NCI-H1436 treated with DMSO at 0.1 percent for 48 hours (cell line): ENCODE measurements at places on chromosomes 2 and 18.

- no peak for DNase-seq
Measured at GRCh38 chr2:16170675-16171424, 230.5 kb downstream of the MYCN start.

GRCh38 chr2:219578811-219579613 is 6.9 kb downstream of the INHA start:
- DNase-seq: no peak

GRCh38 chr2:192828175-192828574 is 633.4 kb upstream of the TMEFF2 start:
- DNase-seq: no peak

GRCh38 chr2:121478996-121479745 is 51.5 kb upstream of the RNU4ATAC start:
- DNase-seq: no peak

GRCh38 chr2:39938035-39938835 is 159.2 kb upstream of the THUMPD2 start:
- no peak for DNase-seq

DNA sequence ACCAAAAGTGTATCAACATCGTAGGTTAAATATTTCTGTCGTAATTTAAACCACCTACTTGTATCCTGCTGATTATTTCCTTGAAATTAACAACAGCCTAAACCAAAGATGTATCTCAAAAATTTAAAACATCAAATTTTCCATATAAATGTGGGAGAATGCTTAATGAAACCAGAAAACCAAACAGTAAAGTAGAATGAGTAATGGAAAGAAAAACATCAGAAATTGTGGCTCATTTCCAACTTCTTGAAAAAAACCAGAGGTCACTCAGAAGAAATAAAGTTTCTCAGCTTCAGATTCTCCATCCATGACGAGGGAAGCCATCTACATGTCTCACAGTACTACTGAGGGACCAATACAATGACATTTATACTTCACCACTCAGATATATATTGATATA is 296.5 kb downstream of the NOL4 start:
- no peak for DNase-seq

DNA sequence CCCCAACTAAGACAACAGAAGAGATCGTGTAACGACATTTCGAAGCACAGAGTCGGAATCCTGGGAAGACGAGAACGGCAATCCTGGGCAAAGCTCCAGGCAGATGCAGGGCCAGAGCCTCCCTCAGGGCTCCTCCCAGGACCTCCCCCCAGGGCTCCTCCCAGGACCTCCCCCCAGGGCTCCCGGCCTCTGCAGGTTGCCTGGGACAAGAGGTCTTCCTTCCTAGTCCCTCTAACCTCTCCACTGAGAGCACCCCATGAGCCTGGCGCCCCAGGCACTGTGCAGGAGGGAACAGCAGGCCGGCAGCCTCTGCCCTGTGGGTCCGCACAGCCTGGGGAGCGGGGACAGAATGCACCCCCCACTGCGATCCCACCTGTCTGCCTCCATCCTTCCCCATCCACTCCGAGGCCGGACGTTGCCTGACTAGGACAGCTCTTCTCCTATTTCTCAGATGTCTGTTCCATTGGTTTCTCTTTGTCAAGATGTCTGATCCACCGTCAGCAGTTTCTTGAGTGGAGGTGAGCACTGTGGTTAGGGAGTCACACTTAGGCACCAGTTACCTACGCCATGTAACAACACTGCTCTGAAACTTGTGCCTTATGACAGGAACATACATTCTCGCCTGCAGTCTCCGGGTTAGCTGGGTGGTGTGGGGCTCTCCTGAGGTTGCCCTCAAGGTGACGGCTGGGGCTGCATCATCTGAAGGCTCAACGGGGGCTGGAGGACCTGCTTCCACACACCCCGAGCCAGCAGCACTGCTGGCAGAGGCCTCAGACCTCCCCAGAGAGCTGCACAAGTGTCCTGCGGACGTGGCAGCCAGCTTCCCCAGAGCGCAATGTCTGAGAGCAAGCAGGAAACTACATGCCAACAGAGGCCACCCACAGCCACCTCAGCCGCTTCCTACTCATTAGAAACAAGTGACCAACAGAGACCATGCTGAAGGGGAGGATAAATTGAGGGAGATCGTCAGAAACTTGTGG is 28.9 kb downstream of the ADI1 start:
- no peak for DNase-seq

DNA sequence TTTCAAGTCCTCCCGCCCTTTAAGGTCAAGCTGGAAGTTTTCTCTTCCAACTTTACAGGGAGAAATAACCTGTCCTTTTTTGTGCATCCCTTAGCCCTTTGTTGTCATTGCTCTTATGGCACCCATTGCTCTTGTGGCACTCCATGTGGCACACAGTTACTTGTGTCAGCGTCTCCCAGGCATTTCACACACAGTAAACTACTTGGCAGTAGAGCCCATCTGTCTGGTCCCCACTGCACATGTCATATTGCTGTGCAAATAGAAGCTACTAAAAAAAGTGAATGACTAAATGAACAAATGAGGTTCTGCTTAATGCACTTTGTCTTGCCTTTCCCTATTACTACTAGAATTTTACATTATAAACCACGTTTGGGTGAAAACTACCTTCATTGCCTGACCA is 149.3 kb downstream of the EML6 start:
- no peak for DNase-seq

DNA sequence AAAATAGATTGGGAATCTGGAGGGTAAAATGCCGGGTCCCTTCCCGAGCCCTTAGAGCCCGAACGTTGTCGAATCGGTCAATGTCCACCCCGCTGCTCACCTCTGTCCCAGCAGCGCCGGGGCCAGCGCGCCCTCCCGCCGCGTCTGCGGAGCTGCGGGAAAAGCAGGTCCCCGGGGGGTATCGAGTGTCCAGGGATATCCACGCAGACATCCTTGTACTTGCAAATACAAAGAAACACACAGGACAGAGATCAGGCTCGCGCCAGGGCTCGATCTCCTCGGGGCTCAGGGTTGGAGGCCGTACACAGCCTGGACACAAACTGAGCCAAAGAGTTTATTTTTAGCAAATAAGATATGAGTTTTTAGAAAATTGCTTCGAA is 2.3 kb upstream of the GATA6 start:
- no peak for DNase-seq

GRCh38 chr2:128593879-128594650 is 275.4 kb upstream of the HS6ST1 start:
- DNase-seq: no peak

DNA sequence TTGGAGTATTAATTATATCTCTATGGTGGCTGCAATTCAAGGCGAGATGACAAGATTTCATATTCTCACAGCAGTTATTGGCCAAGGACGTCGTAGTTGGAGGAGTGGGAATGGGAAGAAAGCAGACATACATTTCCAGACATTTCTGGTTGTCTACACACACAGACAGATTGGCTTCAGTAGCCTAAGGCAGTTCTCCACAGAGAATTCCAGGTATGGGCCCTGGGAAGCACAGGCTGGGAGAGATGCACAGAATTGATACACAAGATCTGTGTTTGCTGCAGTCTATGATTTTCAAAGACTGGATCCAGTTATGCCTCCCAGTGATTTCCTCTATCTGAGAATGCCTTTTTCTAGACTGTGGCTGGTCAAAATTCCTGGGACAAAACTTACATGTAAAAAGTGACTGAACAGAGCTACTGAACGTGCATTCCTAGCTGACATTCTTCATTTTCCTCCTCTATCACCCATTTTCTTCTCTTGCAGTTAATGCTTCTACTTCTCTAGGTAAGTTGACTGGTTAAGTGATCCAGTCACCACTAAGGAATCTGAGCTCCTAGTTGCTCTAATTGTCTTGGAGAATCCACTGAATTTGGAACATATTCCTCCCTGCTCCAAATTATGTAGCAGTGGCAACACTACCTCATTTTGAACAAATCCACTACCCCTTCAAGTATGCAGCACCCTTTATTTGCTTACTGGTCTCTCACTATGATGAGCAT is 386.7 kb upstream of the CDH7 start:
- no peak for DNase-seq

DNA sequence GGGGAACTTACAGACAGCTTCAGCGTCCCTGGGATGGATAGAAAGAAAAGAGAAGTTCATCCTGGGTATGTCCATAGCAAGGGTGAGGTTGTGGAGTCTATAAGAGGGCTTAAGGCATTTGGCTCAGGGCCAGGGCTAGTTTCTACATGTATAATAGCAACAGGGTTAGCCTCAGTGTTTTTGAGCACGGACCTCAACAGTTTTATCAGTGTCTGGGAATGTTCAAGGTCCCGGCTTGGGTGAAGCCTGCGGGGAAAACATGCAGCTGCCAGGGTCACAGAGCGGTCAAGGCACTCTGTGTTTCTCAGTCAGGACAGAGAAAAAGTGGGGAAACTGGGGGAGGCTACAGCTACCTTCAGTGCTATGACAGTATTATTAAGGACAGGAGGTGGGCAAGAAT is 427.7 kb upstream of the HS6ST1 start:
- no peak for DNase-seq

DNA sequence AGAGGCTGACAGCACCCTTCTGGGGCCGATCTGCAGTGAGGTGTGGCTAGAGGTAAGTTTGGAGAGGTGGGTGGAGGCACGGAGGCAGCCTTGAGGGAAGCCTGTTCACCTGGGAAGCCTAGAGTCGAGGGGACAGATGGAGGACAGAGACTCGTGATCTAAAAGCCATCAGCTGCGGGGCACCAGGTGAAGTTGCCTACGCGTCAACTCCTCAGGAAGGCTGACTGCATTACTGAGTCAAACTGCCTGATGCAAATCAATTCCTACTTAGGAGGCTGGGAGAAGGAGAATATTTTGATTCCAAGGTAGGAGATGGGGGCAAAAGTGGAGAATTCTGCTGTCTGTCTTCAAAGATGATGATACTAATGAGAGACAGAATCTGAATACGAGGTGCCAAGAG is 104.4 kb upstream of the SMAD7 start:
- DNase-seq: no peak

GRCh38 chr2:233439191-233439590 is 84.9 kb downstream of the DGKD start:
- no peak for DNase-seq

DNA sequence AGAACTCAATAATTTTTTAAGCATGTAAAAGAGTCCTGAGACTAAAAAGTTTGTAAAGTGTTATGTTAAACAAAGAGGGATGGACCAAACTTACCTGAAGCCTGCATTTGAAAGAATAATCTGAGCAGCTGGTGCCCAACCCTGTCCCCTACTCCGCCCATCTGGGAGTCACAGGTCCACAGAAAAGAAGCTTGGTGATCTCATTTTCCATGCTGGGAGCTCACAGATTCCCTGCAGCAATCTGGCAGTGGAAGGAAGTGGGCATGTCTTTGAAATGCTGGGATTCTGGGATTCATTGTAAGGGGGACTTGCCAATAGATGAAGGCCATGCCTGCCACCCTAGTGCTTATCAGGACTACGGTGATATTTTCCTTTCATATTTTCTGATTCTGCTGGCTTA is 17.9 kb downstream of the CDH2 start:
- DNase-seq: no peak

- no peak for DNase-seq
Measured at GRCh38 chr2:225122007-225122406, 79.7 kb upstream of the DOCK10 start.

- no peak for DNase-seq
Measured at GRCh38 chr2:51673628-51674027, 641.7 kb upstream of the NRXN1 start.

DNA sequence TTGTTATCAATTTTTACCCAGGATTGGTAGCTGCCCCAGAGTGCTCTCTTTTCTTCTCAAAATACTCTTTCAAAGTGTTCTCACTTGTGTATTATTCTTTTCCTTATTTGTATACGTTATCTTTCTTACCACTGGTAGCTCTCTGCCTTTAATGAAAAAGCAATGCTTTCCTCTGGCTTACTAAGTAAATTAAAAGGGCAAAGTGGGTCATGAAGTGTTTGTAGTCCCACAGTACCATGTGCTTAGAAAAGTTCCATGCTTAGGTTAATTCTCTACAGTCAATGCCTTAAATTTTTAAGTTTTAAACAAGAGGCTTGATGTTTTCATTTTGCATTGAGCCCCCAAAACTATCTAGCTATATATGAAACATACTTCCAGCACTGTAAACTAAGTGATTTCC is 300.2 kb downstream of the ASXL3 start:
- no peak for DNase-seq

- DNase-seq: no peak
Measured at GRCh38 chr18:56066524-56067213, 478.7 kb upstream of the TCF4 start.

- DNase-seq: no peak
Measured at GRCh38 chr2:98483257-98483861, 38.7 kb downstream of the INPP4A start.

- DNase-seq: peak; percentile 63
Measured at GRCh38 chr2:17309741-17310339, 208.4 kb downstream of the RAD51AP2 start.

DNA sequence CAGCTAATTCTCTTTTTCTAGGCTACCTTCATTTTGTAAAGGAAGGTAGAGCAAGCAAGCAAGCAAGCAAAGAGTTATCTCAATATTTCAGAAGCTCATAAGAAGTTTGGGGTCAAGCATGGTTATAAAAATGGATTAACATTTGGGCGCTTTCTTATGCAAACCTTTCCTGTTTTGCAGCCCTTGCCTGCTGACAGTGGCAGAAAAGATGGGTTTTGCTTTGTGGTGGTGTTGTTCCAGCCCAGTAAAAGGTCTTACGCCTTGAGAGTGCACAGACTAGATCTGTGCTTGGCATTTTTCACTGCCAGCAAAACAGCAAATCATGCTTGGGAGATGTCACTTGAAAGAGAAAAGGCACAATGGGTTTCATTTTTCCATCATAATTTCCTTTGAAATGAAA is 1320.6 kb upstream of the CELF4 start:
- no peak for DNase-seq

GRCh38 chr2:136013136-136013685 is 27.8 kb upstream of the DARS1 start:
- DNase-seq: no peak

DNA sequence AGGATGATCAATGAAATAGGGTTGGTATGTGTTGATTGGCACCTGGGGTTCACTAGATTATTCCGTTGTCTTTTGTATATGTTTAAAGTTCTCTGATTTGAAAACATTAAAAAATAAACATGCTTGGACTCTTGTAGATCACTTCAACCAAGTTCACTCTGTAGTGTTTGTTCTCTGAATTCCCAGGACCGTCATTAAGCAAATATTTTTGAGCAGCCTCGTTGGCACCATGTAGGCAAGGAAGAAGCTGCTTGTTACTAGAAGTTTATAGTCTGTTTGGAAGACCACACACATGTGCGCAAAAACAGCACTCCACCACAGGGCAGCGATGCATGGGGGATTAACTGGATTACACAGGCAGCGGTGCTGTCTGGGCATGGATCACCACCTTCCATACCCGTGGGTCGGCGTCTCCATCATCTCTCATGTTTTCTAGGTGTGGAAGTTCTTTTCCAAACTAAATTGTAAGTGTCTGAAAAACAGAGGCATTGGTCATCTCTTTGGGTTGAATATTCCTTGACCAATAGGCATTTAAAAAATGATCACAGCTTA is 212.2 kb downstream of the FHOD3 start:
- no peak for DNase-seq

DNA sequence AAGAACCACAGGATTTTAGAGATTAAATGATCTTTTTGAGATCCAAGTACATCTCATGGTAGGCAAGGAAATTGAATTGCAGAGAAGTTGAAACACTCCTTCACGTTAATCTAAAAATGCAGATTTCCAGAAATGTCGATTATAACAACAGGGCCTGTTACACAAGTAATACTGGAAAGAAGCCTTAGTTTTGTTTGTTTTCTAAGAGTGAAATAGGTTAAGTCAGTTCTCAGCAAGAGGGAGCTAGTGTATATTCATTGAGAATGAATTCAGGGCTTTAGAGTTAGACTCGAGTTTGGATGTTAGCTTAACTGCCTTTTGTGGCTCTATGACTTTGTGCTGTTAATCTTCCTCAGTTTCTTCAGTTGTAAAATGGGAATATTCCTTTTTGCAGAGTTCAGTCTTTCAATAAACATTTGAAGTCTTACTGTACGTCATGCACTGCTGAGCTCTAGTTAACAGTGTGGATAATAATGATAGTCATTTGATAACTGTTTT is 926 bp downstream of the NDUFV2 start:
- DNase-seq: no peak
